Activated CD8-positive, alpha-beta memory T cell treated with anti-CD3 and anti-CD28 coated beads for 1 hour (primary cell): ENCODE measurements at places on chromosomes 6 and 20.

DNA sequence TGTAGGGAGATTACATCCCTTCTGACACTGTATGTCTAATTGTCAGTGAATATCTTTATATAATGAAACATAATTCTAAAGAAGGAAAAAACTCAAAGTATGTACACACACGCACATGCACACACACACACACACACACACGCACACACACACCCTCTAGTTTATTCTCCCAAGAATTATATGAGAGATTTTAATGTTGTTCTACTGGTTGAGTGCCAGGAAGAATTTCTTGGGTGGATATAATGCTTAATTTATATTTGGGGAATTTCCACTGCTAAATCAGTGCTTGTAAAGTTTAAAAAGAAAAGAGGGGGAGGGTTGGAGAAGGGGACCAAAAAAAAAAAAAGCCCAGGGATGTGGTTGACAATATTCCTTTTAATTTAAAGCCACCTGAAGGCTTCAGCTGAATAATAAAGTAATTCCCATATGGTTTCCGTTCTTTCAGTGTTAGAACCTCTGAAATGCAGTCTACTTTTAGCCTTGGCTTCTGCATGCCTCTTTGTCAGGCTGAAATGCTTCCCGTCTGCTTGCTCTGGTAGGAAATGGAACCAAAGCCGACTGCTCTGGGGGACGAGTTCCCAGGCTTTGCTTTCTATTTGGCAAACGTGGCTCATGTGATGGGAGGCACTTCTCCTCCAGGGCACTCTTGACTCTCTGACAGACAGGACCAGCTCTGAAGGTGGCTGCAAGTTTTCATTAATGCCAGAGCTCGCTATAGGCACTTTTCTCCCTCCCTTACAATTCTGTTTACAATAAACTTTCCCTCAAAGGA is 225.4 kb downstream of the PRL start:
- DNase-seq = no peak

DNA sequence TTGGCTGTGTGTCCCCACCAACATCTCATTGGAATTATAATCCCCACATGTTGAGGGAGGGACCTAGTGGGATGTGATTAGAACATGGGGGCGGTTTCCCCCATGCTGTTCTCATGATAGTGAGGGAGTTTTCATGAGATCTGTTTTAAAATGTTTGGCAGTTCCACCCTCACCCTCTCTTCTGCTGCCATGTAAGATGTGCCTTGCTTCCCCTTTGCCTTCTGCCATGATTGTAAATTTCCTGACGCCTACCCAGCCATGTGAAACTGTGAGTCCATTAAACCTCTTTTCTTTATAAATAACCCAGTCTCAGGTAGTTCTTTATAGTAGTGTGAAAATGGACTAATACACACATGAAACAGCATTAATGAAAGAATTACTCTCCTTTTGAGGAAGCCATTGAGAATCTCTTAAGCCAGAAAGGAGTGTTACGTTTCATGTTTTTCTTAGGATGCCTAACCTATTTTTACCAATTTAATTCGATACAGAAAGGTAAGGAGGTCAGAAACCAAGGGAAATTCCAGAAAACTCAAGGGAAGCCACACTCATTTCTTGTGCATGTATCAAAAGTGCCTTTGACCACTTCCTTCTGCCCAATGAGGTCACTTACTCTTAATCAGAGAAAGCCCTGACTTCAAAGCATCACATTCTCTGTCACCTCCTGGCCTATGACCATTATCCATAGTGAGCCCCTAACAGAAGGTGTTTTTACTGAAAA is 24.7 kb upstream of the HINT3 start:
- DNase-seq = no peak

DNA sequence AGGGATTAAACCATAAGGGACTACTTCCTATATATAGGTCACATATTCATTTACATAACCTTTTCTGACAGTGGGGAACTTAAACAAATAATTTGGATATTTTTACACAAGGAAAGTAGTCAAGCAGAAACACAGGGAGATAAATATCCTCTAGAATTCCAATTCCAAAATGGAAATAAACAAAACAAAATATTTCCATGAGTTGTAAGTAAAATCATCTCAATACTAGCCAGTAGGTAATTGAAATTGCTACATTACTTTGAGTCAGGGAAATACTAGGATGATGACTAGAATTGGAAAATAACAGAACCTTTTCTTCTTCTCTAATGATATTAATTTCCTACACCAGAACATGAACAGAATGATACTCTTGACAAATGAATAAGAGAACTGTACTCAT is 1308.1 kb upstream of the GJE1 start:
- DNase-seq = no peak

DNA sequence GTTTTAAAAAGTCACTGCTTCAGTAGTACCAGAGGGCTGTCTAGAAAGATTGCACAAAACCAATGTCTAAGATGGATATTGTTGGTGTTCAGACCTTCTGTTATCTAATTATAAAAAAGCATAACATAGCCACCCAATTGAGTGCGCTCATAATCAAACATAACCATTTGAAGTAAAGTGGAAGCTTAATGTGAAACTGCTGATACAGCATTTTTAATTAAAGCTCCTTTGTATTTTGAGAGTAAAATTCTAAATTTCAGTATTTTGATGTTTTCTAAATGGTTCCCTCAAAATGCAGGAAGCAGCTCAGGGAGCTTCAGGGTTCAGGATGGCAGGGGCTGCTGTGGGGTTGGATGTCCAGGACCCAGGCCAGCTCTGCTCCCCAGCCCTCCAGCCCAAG is 291.8 kb upstream of the ZFP64 start:
- no peak for DNase-seq

DNA sequence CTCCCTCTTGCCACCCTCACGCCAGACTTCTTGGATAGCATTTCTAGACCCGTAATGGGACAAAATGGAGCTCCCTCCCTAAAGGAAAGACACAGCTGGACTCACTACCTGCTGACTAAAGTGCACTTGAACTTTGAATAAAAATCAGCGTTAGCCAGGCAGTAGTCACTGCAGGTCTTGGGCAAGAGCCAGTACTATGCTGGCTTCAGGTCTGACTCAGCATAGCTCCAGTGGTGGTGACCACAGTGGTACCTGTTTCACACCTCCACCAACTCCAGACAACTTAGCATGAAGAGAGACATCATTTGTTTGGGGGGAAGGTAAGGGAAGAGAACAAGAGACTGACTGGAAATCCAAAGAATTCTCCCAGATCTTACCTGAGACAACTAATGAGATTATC is 906.8 kb downstream of the GRIK2 start:
- no peak for DNase-seq

- DNase-seq = no peak
Observed at GRCh38 chr6:43995137-43995536, 132.1 kb downstream of the MRPL14 start.

DNA sequence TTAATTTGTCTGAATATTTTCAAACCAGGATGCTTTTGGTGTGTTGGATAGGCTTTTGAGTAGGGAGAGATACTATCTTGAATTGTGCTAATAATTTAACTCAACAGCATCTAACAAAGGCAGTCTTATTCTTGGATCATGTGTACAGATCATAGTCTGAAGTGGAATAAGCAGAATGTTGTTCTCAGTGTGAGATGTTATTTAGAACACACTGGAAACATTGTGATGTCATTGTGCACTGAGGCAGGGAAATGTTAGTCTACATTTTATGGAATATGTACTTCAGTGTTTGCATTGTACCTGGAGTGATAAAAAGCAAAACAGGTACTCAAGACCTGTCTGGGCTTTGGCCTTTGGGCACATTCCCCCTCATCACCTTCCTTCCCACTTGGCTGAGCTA is 35.0 kb downstream of the RNF144B start:
- no peak for DNase-seq
